Prostate gland (tissue), 2 donors: ENCODE measurements at places on chromosomes 11 and 22.

GRCh38 chr11:90113541-90113940 lies 20.9 kb upstream of the NAALAD2 start:
- no peak for DNase-seq

- no peak for DNase-seq
These were observed 687 bp downstream of the ZNF202 start for GRCh38 chr11:123740787-123741158.

DNA sequence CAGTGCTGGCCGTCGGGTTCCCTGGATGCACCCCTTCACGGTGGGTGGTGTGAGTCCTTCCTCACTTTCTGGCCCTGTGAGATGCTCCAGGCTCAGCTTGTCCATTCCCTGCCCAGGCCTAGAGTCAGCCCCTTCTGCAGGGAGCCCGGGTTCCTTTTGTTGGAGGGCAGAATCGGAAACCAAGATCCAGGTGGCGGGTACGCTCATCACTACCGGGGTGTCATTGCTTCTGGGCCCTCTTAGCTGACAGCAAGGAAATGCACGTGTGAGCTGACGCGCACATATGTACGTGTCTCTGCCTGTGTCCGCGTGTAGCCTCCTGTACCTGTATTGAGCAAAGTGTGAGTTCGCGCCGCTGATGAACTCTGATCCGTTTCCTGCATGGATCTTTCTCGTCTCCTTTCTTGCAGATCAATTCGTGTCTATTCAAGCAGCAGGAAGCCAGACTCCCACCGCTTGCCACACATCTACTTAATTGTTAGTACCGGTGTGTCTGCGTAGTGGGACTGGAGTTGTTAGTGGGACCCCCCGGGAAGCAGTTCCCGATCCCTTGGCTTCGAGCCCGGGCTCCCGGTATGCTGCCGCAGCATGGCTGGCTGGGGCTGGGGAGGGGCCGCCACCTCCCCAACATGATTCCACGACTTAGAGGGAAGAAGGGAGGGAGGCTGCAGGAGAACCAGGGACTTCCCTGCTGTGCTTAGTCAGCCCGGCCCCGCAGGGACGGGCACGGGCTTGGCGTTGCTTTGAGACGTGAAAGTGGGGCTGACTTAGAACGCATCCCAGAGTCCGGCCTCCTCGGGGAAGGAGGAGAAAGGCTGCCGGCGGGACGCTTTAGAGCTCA lies 35.9 kb upstream of the GRAMD4 start:
- DNase-seq, result no peak

DNA sequence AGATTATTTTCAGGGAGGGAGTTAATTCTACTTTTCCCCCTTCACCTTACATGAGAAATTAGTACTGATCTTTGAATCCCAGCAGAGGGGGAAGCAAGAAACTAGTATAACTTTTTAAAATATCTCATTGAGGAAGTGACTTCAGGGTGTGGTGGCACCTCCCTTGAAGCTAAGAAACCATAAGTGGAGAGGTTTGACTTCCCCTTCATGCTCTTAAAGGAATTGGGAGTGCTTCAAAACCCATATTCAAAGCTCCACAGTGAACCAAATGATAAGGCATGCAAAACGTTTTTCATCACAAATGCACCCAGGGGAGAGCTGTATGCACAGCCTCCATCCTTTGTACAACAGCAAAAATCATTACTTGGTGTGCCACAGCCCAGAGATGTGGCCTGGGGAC lies 540 bp downstream of the MS4A14 start:
- DNase-seq, result no peak
